ENCODE measurements at places on chromosomes 12 and 14. TPM values are rescaled to one million over a fixed set of nuclear protein-coding genes. Genes with fewer than 3 reads are reported as not detected.

GRCh38 chr12:28936711-28937110 lies 212.4 kb upstream of the FAR2 start:
- no peak for DNase-seq

PSMD9 gene
- total RNA-seq, result 132 TPM

DNA sequence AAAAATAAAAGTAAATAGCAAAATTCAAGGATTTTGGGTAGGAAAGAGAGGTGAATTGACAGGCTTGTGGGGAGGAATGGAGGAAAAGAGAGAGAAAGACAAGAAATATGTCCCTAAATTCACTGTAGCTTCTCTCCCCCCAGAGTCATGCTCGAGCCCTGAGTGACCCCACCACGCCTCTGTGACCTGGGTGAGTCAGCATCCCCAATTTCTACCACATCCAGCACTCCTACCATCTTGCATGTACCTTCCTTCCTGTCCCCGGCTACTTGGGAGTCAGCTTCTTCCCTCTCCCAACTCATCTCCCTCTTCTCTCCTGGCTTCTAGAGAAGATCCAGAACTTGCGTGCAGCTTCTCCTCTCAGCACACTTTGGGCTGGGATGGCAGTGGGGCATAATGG lies 9.8 kb downstream of the ZNF219 start:
- DNase-seq, result no peak

DNA sequence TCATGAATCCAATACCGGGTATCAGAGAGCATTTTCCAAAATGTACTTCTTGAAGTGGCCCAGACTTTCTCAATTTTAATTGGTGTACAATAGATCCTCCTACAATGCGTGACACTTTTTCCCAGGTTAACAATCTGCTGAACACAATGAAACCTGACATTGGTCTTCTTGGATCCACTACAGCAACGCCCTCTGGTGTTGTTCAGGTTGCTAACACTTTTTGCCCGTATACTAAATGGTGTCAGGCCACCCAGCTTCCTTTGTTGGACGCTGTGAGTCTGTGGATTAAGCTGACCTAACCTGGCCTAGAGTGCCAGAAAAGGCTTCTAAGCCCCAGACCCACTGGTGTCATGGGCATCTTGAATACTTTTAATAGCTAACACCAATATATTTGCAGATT lies 89.2 kb downstream of the KCNK10 start:
- no peak for DNase-seq

- DNase-seq, result peak; percentile 100
These were observed 35.6 kb downstream of the DGLUCY start for GRCh38 chr14:91149462-91149861.

KRT76 gene
- total RNA-seq, result not detected

DNA sequence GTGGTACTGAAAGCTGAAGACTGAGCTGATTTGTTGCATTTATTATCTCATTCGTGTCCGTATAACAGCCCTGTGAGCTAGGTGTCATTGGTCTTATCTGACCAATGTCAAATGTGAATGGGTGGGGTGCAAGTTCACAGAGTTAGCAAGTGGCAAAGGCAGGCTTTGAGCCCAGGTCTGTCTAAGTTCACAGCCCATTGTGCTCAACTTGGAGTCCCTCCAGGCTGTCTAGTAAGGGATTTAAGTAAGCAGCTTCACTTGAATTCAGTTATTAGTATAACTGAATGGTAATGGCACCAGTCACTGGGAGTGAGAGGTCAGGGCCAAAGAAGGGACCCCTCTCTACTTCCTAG lies 8.5 kb downstream of the C1S start:
- DNase-seq, result no peak

GRCh38 chr14:92970271-92970670 lies 47.3 kb downstream of the CHGA start:
- no peak for DNase-seq

TMEM263 gene
- 82.1 TPM for total RNA-seq

AMN1 gene
- total RNA-seq, result 12.1 TPM

ANKRD33 gene
- total RNA-seq, result not detected

GRCh38 chr12:23221066-23221465 lies 596.1 kb downstream of the ETNK1 start:
- no peak for DNase-seq

FGD4 gene
- 30.6 TPM for total RNA-seq

DNA sequence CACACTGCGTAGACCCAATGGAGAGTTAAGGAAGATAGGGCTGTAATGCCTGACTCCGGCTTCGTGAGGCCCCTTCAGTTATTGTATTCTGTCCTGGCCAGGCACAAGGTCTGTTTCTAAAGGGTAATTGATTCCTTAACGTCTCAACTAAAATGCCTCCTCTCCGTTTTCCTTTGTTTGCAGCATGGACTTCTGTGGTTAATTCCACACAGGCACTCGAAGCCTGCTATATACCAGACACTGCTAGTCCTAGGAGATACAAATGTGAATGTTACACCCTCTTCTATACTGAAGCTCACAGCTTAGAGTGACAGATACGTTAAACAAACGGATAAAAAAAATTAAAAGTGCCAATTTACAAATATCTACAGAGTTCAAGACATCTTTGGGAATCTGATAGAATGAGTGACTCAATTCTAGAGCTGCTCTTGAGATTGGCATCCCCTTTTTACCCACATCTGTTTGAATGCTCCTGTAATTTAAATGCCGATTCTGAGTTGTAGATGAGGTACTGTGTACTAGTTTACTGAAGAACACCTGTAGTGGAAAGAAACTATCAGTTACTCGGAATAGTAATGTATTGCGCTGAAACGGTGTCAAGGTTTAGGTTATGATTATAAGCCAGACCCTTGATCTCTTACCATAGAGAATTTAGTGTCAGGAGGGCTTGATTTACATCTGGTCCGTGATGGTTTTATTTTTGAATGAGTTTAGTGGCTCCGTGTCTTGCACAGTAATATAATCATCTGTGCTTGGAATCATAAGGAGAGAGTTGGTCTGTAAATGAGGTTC lies 784 bp downstream of the PSMA6 start:
- DNase-seq, result no peak

- no peak for DNase-seq
These were observed 114.8 kb downstream of the RERGL start for GRCh38 chr12:17975239-17975638.

RNASE11 gene
- total RNA-seq, result not detected

- peak; percentile 44 for DNase-seq
These were observed 12.3 kb upstream of the LBHD2 start for GRCh38 chr14:103071544-103072251.

DNA sequence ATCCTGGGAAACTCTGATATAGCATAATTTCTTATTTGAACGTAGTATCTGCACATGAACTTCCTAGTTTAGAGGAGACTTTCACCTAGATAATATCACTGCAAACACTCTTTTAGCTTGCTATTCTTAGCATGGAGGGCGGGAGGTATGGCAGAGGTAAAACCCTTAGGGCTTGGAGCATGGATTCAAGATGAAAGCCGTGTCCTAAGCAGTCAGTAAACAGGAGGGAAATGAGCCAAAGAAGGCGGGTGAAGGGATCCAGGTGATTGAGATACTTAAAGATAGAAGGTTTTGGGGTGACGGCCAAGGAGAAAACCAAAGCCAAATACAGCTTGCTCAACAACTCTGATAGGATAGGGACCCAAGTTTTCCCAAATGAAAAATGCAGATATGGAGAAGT lies 107.1 kb upstream of the BCAT1 start:
- DNase-seq, result no peak

GRCh38 chr12:30213166-30213565 lies 429.4 kb upstream of the TMTC1 start:
- DNase-seq, result no peak

BIN2 gene
- not detected for total RNA-seq

DNA sequence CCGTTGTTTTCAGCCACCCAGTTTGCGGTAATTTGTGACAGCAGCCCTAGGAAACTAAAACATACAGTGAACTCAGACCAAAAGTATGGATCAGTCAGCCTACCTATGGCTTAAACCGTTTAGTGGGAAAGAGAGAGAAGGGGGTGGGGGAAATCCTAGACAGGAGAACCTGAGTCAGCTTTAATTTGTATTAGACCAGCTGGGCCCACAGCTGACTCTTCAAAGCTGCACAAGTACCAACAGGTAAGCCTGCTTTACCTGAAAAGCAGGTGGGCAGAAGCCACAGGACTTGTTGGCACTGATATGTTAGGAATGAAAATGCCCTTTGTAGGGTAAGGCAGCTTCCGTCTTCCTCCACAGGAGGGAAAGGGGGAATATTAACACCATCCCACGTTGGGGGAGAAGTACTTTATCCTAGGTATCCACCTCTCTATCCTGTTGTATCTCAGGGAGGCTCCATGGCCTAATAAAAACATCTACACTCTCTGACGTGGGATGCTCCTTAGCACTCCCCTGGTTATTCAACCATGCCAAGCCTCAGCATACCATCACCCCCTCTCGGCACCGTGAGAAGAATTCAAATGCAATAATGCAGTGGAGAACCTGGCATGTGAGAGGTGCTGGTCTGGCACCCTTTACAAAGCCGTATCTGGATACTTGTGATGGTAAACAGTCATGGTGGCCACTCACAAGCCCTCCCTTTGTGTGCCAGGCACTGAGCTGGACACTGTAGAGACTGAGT lies 70.3 kb downstream of the STON2 start:
- peak; percentile 32 for DNase-seq

SRRM4 gene
- total RNA-seq, result under 0.01 TPM

- DNase-seq, result no peak
These were observed 197.0 kb downstream of the SLC41A2 start for GRCh38 chr12:104761091-104761490.

GRCh38 chr14:79037593-79037992 lies 867.4 kb downstream of the NRXN3 start:
- DNase-seq, result no peak

DNA sequence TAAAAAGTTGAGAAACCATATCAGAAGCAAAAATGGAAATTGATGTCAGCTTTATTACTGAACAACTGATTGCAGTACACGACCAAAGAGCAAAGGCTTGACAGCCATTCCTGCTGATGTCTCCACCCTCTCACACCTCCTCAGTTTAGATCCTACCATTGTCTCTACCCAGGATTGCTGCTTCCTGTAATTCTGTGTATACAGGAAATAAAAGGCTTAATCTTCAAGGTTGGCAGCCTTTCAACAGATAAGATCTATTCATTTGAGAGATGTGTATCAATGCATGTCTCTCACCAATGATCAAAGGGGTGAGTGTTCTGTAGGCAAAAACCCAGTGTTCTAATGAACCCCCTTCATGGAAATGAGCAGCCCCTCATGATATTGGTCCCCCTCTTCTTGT lies 27.0 kb downstream of the SLCO1C1 start:
- DNase-seq, result no peak

- DNase-seq, result peak; percentile 98
These were observed 126.7 kb downstream of the TTC6 start for GRCh38 chr14:37721976-37722659.

TSPAN9 gene
- 24.7 TPM for total RNA-seq

GRCh38 chr12:52819731-52820510 lies 6.0 kb upstream of the KRT4 start:
- no peak for DNase-seq

GRCh38 chr12:43331935-43332334 lies 220.1 kb downstream of the ADAMTS20 start:
- DNase-seq, result no peak

DNA sequence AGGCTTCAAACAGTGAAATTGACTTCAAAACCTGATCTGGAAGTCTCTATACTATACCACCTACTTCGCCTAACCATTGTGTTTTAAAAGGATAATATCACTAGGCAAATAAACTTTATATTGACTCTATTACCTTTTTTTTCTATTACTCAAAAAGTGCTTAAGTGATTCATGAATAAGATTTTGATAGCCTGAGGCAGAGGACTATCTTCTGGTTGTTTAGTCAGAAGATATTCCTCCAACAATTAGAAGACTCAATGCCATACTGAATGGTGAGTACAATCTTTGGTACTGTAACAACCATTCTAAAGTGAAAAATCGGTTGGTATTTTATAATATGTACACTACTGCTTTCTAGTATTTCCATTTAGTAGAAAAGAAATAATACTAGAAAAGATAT lies 22.8 kb downstream of the SLC6A15 start:
- DNase-seq, result no peak

DNA sequence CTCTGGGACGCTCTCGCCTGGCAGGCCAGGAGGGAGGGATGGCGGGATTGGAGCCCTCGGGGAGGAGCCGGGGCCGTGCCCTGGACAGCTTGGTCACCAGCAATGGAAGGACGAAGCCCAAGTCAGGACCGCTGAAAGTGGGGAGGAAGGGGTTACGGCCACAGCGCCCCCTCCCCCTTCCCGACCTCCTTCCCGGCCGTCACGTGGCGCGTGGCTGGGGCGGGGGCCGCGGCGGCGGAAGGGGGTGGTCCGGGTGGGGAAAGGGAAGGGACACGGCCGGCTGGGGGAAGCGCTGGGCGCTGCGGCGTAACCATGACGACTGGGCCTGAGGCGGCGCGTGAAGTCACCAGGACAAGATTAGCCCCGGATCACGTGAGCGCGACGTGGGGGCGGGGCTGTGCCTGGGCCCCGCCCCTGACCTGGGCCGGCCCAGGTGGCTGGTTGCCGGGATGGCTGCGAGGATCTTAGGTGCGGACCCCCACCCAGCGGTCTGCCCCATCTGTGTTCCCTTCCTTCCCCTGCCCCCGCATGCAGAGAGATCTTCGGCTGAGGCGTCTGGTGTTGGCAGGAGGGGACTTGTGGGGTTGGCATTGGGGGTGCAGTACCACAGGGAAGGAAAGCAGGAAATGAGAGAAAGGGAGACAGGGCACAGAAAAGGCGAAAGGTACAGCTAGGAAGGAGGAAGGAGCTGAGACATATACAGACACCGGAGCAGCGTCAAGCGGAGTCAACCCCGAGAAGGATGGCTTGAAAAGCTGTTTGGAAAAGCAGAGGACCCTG lies 6.2 kb downstream of the MAP3K12 start:
- peak; percentile 78 for DNase-seq

Data from renal cortical epithelial cell (primary cell).